ENCODE measurements at places on chromosomes 2 and 18.

DNA sequence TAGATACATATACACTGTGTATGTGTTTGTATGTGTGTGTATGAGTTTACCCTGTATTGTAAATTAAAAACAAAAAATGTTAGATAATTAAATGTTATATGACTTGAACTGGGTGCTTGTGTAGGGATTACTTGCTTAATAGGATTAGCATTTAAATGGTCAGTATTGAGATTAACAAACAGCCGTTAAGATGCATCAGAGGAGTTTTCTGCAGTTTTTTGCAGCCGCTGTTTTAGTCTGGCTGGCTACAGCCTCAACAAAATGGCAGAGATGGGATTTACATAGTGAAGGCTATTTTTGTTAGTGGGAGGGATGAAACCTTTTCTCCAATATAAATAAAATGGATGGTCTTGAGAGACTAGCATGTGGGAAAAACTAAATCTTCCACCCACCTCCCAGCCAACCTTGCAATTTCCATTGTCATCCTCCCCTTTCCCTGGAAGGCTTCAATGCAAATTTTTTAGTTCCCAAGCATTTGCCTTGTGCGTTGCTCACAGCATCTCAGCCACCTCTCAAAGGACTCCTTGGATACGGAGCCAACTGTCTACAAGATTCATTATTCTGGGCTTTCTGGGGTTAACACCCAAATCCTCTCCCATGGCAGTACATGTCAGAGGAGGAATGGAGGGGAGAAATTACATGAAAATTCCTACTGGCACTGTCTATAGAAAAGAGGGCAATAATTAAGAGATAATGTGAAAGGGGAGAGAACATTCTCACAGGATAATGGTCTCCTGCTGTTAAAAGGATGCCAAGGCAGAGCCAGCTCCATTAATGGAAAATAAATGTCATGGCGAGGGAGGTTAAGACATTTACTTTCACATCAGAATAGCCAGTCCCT, 351.9 kb downstream of the CDH2 start:
- DNase-seq = no peak

DNA sequence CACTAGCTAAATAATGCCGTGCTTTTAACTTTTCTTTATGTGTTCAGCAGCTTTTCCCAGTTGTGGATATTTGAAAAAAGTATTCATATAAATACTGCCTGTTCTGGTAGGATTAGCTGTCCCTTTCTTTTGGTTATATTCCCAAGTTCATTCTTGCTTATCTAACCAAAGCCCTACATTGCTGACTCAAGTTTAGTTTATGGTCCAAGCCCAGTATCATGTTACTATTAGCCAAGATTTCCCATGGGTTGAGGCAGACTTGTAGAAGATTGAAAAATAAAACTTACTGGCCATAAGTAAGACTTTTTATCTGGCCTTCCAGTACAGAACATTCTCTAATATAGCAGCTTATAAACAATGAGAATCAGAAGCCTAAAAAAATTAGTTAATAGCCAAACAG, 49.7 kb upstream of the NFE2L2 start:
- DNase-seq = no peak

DNA sequence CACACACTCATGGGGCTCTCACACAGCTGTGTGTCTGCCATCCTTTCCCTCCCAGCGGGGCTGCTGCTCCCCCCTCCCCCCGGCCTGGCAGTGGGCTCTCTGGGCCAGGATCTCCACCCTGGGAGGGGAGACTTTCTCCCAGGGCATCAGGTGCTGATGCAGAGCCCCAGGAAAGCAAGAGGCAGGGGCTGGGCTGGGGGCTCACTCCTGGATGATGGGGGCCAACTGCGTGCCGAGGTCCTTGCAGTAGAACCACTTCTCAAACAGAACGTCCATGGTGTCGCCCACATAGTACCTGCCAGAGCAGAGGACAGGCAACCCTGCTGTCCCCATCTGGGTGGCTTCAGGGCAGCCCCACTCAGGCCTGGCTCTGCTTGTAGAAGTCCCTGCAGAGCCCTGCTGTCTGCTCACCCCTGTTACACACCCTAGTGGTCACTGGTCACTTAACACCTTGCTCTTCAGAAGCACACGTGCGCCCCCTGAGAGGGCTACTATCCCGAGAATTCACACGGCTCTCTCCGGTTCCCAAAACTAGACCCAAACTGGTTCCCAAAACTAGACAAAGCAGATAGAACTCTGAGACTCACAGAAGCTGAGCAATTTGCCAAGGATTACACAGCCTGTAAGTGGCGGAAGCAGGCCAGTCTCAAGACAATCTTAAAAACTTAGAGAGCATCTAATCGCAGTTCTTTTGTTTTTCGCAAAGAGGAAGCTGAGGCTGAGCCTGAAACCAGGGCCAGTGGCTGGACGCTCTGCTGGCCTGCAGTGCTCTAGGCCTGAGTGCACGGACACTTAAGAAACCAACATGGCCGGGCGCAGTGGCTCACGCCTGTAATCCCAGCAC, 6.6 kb upstream of the OXER1 start:
- no peak for DNase-seq

GRCh38 chr2:161677634-161678033, 53.4 kb downstream of the SLC4A10 start:
- DNase-seq = no peak

DNA sequence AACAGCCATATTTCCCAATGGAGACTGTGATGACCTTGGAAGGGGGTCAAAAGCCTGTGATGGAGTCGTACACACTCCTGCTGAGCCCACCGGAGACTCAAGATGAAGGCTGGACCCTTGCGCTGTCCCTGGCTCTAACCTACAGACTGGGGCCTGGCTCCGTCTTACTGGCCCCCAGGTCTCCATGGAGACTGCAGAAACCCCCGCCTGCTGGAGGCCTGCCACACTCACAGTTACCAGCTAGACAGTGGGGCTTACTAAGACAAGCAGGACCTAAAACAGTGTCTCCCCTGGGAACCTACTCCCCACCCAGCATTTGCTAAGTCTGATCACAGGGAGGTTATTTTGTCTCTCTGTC, 9.6 kb downstream of the C2orf72 start:
- DNase-seq = no peak

DNA sequence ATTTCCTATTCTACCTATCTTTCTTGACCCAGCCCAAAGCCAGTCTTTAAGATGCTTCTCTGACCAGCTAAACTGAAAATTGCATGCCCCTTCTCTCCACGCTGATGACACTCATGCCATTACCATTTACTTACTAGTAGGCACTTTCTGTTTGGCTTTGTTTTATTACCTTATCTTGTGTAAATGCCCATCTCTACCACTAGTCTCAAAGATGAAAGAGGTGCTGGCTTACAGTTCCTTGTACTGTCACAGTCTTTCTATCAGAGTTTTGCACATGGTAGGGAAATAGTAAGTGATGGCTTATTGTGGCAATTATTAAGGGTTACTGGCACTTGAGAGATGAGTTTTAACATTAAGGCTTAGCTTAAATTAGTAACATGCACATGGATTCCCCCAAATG, 352.1 kb downstream of the RBM43 start:
- DNase-seq = no peak

GRCh38 chr2:238945433-238946150, 97.7 kb downstream of the TWIST2 start:
- no peak for DNase-seq

- no peak for DNase-seq
These were observed 12.0 kb downstream of the SERPINE2 start for GRCh38 chr2:224027070-224027469.

GRCh38 chr2:48414980-48415835, 114.7 kb upstream of the STON1 start:
- DNase-seq = no peak

DNA sequence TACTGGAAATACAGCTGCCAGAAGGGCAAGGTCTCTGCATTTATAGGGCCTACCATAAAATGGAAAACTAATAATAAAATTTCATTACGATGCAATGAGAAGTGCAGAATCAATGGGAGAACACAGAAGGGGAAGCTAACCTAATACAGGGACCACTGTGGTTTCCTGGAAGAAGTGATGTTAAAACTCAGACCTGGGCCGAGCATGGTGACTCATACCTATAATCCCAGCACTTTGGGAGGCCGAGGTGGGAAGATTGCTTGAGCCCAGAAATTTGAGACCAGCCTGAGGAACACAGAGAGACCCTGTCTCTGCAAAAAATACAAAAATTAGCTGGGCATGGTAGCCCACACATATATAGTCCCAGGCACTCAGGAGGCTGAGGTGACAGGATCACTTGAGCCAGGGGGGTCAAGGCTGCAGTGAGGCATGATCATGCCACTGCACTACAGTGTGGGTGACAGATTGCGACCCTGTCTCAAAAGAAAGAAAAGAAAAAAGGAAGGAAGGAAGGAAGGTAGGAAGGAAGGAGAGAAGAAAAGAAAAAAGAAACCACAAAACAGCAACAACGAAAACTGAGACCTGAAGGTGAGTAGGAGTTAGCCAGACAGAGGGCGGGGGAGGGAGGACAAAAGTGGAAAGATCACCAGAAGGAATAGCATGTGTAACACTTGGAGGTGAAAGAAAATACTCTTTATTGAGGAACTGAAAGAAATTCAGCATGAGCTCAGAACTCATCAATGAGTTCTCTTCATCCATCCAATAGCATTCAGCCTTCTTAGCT, 58.3 kb upstream of the DTNA start:
- DNase-seq = no peak

DNA sequence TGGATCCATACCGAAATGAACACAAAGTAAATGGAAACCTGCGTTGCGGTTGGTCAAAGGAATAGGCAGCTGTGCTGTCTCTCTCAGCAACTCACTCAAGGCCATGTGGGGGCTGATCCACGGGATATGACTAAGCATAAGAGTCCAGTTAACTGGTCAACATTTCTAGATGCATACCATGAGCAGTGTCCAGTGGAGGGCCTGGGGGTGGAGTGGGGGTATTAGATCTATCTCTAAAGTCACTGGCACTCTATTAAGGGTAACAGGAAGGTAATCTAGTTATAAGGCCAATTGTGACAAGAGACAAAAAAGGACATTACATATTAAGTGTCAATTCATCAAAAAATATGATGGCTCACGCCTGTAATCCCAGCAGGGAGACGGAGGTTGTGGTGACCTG, 136.8 kb downstream of the TTC32 start:
- no peak for DNase-seq

- DNase-seq = no peak
These were observed 1.4 kb upstream of the UXS1 start for GRCh38 chr2:106195456-106195855.

- DNase-seq = no peak
These were observed 78.3 kb downstream of the POU3F3 start for GRCh38 chr2:104932243-104932642.

DNA sequence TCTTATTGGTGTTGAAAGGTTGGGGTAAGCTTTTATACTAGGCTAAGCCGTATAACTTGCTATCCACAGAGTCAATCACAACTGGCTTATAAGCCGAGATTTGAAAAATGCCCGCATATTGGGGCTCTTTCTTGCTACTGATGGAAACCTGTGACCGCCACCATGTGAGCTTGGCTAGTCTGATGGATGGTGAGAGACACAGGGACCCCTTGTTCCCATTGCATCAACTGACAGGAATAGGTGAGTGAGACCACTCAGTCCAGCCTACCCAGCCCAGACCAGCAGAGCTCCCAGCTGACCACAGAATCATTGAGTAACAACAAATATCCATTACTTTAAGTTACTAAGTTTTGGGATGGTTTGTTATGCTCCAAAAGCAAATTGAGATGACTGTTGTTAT, 676.4 kb upstream of the HS6ST1 start:
- DNase-seq = no peak

DNA sequence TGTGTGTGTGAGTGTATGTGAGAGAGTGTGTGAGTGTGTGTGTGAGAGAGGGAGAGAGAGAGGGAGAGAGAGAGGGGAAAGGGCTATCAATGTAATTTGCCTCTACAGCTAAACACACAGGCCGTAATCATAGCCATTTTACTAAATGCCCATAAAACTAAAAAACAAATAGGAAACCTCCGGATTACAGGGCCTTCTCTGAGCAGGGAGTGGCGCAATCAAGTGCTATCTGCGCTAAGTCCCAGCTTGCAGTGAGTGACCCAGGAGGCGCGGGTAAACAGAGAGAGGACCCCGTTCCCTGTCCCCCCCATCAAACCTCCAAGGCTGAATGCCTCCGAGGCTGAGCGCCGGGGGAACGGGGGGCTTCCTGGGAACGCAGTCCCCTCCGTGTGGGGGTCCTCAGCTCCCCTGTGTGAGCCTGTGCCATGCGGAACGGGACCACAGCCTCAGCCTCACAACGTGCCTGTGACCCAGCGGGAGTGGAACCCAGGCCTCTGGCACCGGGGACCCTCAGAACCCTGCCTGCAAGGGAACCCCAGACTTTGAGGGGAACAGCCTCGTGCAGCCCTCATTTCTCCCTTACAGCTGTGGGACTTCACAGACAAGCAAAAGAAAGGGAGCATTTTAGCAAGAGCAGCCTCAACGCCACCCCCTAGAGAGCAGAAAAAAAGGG, 54.7 kb upstream of the ID2 start:
- no peak for DNase-seq

GRCh38 chr2:15810477-15811150, 129.7 kb upstream of the MYCN start:
- no peak for DNase-seq

- no peak for DNase-seq
These were observed 148.6 kb upstream of the PKDCC start for GRCh38 chr2:41899189-41899588.

GRCh38 chr18:52459890-52460289, 119.9 kb downstream of the DCC start:
- no peak for DNase-seq

DNA sequence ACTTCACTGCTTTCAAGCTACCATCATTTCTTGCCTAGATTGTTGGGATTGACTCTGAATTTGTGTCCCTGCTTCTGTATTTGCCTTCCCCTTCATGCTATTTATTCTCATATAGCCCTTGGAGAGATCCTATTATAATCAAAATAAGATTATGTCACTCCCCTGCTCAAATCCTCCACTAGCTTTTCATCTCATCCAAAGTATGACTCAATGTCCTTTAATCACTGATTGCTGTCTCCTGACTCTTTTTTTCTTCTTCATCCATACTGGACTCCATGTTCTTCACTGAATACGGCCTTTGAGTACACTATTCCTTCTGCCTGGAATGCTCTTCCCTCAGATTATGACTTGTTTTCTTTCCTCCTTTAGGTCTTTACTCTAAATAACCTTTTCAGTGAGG, 5.0 kb downstream of the RBKS start:
- no peak for DNase-seq

- no peak for DNase-seq
These were observed 259.0 kb upstream of the RASGRP3 start for GRCh38 chr2:33217406-33217805.

- no peak for DNase-seq
These were observed 34.1 kb upstream of the GRB14 start for GRCh38 chr2:164655336-164655735.

GRCh38 chr2:23425885-23426262, 40.9 kb downstream of the KLHL29 start:
- no peak for DNase-seq

GRCh38 chr18:48811401-48811800, 139.4 kb downstream of the SMAD7 start:
- no peak for DNase-seq

Measured in fibroblast of skin of left biceps (primary cell).